ENCODE measurements at places on chromosomes 6 and 20.

DNA sequence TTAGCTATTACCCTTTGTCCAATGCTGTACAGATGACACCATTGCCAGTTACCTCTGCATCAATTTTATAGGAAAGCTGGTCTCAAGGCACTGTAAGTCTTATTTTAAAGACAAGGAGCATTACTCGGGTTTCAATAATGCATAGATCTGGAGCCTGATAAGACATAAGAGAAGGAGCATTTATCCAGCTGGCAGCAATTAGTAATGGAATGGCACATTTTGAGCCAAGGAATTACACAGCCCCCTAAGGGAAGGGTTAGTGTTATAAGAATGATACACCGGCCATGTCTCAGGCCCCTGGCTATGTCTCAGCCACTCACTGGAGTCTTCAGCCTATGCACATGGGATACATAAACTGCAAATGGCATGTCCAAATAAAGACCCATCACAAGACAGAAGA is 23.1 kb upstream of the TMEM242 start:
- no peak for DNase-seq

DNA sequence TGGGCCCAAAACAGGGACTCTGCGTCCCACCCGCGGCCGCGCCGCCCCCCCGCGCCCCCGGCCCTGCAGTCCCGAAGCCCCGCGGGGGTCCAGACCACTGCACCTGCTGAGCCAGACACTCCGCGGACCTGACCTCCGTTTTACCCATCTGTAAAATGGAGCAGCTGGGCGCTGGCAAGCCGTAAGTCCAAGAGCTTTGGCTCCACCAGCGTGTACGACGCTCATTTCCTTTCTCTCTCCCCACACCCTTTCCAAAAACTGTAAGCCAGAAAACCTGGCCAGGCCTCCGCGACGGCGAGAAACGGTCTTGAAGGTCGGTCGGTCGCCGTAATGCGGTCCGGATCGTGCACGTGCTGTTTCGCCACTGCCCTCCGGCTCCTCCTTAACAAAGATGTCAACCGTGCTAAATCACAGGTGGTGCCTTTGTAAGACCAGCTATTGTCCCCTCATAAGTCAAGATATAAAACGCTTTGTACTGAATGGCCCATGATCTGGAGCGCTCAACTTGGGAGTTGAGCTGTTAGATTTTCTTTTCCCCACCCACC is 7.8 kb upstream of the NR2E1 start:
- no peak for DNase-seq

DNA sequence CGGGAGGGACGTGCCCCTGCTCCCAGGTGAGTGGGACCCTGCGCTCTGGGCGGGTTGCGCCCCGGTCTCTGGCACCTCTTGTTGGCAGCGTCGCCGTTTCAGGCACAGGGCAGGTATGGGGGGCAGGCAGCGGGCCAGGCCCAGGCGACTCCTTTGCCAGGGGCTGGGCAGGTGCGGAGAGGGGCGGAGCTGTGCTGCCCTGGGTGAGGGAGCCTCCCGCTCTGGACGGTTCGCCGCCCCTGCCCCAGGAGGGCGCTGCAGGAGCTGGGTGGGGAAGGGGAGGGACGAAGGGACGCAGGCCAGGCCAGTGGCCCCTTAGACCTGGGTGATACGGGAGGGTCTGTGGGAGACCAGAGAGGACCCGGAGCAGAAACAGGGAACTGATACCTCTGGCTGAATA is 663.9 kb upstream of the DEFB115 start:
- DNase-seq, result no peak

GRCh38 chr6:159311618-159312017 is 142.4 kb downstream of the FNDC1 start:
- no peak for DNase-seq

GRCh38 chr6:85278466-85279035 is 171.3 kb upstream of the NT5E start:
- DNase-seq, result no peak

DNA sequence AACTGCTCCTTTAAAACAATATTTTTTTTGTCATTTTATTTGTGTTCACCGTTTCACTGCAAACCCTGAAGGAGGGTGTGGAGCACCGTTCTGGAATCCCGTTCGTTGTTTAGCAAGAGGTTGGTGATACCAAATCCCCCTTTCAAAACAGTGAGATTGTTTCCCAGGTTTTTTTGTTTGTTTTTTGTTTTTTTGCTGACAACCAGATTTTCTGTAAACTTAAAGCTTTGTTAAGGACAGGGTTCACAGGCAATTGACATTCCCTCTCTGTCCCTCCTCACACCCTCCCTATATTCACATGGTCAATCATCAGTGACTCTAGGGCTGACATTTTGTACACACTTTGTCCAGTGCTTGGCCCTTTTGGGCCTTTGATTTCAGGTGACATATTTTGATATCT is 21.0 kb upstream of the MROH8 start:
- DNase-seq, result no peak

DNA sequence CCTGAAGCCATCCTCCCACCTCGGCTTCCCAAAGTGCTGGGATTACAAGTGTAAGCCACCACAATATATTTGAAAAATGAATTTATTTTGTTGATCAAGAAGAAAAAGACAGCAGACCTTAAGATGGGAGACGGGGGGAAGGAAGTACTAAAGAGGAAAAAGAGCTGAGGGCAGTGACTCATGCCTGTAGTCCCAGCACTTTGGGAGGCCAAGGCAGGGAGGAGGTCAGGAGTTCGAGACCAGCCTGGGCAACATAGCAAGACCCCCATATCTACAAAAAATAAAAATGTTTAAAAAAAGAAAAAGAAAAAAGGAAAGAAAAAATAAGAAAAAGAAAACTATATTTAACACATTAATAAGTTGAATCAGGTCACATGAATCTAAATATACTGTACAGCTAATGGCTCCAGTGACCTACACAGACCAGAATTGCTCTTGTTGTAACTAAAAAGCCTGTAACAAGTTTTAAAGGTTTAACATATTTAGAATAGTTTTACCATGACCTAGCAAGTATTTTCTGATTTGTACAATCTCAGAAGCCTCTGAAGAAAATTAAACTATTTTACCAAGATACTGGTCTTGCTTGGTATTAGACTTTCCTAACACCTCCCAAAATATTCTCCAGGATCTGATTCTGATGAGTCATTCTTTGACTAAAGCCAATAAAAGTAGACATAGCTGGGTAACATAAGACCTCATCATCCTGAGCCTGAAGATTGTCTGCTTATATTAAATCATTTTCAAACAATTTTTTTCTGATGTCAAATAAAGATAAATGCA is 4.3 kb upstream of the AKIRIN2 start:
- no peak for DNase-seq

- DNase-seq, result no peak
Measured at GRCh38 chr20:50837532-50838321, 42.9 kb downstream of the BCAS4 start.

GRCh38 chr6:3825331-3825831 is 23.8 kb upstream of the FAM50B start:
- DNase-seq, result no peak

GRCh38 chr6:63476302-63476701 is 96.0 kb upstream of the LOC128125822 start:
- DNase-seq, result no peak

DNA sequence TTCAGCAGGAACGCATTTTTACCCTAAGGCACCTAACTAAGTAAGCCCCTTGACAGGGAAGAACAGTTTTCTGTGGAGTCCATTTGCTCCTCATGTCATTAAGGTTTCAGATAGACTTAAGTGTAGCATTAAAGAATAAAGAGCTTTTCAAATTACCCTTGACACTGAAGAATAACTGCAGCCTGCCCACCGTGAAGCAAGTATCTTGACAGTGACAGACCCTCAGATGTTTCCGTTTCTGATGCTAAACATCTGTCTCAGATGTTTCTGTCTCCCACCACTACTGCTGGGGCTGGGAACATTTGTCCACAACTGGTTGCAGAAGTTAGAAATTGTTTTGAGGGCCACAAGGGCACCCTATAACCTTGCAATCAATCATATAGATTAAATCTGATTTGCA is 50.0 kb downstream of the SNAP25 start:
- no peak for DNase-seq

GRCh38 chr20:20785226-20785625 is 72.8 kb upstream of the RALGAPA2 start:
- DNase-seq, result no peak

- no peak for DNase-seq
Measured at GRCh38 chr6:131231891-131232290, 96.6 kb downstream of the AKAP7 start.

- no peak for DNase-seq
Measured at GRCh38 chr20:62360854-62361798, 6.0 kb downstream of the LAMA5 start.

- no peak for DNase-seq
Measured at GRCh38 chr20:13671916-13672378, 33.2 kb upstream of the TASP1 start.

- DNase-seq, result peak; percentile 71
Measured at GRCh38 chr6:29641430-29642148, 8.6 kb upstream of the GABBR1 start.

GRCh38 chr6:164929408-164929977 is 379.9 kb downstream of the C6orf118 start:
- DNase-seq, result no peak
